ENCODE measurements at places on chromosomes 3 and 15.

DNA sequence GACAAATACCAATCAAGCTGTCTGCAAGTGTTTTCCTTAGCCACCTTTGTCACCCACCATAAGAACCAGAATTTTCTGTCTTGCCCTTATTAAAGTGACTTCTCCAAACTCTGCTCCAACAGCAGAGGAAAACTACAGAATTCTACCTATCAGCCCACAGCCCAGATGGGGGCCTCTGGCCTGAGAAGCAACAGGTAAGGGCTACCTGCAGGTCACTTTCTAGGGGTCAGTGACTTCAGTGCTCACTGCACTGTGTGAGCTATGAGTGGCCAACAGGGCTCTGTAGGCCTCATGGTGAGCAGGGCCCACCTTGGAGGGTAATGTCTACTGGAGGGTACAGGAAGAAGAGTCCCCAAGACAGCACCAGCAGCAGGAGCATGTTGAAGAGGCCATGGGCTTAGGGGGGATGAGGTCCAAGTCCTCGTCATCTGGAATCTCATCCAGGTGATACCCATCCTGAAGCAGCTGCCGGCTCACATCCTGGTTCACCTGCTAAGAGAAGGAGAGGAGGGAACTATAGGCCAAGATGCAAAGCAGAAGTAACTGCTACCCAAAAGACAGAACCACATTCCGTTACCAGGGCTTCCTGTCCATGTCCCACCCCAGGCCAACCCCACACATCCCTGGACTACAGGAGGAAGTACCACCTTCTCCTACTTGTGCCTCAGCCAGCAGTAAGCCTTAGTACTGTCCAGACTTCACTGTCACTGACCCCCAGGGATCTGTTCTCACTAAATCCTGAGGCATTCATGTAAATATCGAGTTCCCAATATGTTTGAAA, 4.2 kb downstream of the FAM219B start:
- DNase-seq = no peak
- no peaks in the 10 kb centered on the region for H3K27me3 ChIP-seq

DNA sequence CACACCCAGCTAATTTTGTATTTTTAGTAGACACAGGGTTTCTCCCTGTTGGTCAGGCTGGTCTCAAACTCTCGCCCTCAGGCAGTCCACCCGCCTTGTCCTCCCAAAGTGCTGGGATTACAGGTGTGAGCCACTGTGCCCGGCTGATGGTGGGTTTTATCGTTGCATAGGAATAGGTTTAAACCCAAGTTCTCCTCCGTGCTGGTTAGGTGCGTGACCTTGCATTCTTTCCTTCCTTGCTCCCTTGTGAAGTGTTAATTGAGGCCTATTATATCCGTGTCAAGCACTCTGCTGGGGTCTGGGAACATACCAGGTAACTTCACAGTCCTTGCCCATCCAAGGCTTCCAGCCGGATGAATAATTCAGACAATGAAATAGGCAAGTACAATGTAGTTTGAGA, 19.3 kb upstream of the ETV5 start:
- no peak overlapping the region for H3K27ac ChIP-seq
- H3K36me3 ChIP-seq = no peaks in the 10 kb centered on the region
- no peak for DNase-seq
- H3K27me3 ChIP-seq = no peaks in the 10 kb centered on the region
- peaks cover 3% of the 10 kb centered on the region for H3K4me1 ChIP-seq
- H3K4me3 ChIP-seq = no peak overlapping the region

GRCh38 chr3:177811112-177811511, 613.8 kb upstream of the TBL1XR1 start:
- H3K27me3 ChIP-seq = no peaks in the 10 kb centered on the region
- no peak for DNase-seq
- H3K4me3 ChIP-seq = no peak overlapping the region
- no peaks in the 10 kb centered on the region for H3K36me3 ChIP-seq

- no peaks in the 10 kb centered on the region for H3K36me3 ChIP-seq
- peak; percentile 57 for DNase-seq
- no peak overlapping the region for H3K27ac ChIP-seq
- H3K4me1 ChIP-seq = no peaks in the 10 kb centered on the region
Measured at GRCh38 chr3:156509189-156510174, 45.4 kb downstream of the SSR3 start.

DNA sequence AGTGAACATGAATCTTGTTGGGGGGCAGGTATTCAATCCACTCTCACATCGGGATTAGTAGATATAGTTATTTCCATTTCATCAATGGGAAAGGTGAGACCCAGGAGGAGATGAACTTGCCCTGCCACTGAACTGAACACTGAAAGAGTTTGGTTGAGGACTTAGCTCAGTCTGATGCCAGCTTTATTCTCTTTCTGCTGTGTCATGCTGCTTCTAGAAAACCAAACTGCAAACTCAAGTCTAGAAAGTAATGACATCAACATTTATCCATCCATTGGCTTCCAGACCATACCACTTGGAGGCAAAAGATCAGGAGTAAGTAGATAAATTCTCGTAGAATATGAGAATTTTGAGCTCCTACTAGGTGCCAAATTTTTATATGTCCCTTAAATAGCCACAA, 288.0 kb upstream of the CTNNB1 start:
- H3K4me3 ChIP-seq = no peak overlapping the region
- peaks cover 7% of the 10 kb centered on the region for H3K4me1 ChIP-seq

DNA sequence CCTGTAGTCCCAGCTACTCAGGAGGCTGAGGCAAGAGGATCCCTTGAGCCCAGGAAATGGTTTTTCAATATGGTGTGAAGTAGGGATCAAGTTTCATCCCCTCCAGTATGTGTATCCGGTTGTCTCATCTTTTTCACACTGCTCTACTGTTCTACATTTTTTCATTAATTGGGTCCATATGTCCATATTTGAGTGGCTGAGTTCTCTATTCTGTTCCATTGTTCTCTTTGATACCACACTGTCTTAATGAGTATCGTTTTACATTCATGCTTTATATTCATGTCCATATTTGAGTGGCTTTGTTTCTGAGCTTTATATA, 81.6 kb upstream of the LRRFIP2 start:
- DNase-seq = no peak
- H3K27ac ChIP-seq = no peak overlapping the region
- H3K27me3 ChIP-seq = no peaks in the 10 kb centered on the region
- H3K4me1 ChIP-seq = no peaks in the 10 kb centered on the region
- peaks cover 3% of the 10 kb centered on the region for H3K36me3 ChIP-seq

DNA sequence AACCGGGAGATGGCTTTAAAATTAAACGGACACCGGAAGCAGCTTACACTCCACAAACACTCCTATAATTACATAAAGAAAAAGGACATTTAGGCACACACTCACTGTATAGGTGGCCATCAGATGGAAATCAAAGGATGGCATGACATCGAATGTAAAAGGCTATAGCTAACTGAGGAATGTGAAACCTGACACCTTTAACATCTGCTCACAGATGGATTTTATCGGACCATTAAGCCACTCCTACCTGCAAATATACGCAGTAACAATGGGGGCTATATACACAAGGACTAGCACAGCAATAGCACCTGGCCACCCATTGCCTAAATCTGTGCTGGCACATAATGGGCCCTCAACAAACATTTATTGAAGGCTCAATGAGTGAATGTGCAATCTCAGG, 14.5 kb upstream of the RBSN start:
- peaks cover 4% of the 10 kb centered on the region for H3K27me3 ChIP-seq
- H3K4me3 ChIP-seq = no peak overlapping the region
- DNase-seq = no peak
- H3K27ac ChIP-seq = no peak overlapping the region
- H3K4me1 ChIP-seq = peaks cover under 1% of the 10 kb centered on the region
- no peaks in the 10 kb centered on the region for H3K36me3 ChIP-seq

DNA sequence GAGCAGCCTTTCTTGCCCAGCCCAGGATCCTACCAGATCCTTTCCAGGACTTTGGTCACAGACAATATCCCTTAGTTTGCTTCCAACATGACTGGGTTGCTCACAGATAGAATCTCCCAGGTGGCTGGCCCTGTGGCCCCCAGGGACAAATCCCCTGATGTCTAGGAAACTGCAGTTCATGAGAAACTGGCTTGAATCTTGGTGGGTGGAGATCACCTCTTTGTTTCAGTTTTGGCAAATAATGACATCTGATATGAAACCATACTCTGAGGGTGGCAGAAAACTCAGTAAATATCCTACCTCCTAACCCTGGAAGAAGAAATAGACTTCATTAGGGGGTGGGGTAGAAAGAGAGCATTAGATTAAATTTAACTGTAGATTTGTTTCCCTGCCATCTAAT, 44.1 kb upstream of the PFN2 start:
- no peak overlapping the region for H3K27ac ChIP-seq
- no peak overlapping the region for H3K4me3 ChIP-seq
- DNase-seq = no peak
- H3K36me3 ChIP-seq = no peaks in the 10 kb centered on the region
- H3K27me3 ChIP-seq = no peaks in the 10 kb centered on the region

DNA sequence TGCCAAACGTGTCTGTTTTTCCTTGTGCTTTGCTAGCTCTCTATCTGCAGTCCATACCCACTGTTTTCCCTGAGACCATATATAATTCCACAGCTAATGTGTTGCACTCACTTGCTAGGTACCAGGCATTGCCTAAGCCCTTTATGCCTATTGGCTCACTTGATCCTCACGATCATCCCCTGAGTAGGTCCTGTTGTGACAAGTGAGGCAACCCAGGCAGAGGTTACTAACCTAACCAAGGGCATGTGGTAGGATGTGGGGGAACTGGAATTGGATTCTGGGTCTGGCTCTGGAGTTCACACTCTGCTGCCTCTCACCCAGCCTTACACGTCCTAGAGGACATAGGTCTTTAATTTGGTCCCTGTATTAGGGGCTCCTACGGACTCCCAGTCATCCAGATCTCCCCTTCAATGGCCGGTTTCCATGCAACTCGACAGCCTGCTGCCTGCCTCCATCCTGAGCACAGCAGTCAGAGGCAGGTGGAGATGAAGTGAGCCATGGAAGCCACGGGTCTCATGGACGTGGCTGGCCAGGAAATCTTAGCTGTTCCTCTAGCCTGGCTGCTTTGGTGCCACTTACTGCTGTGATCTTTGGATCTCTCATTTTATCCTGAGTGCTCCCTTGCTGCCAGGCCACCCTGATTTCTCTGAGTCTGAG, 38.9 kb upstream of the MYZAP start:
- H3K4me1 ChIP-seq = peaks cover 23% of the 10 kb centered on the region
- DNase-seq = no peak
- H3K27ac ChIP-seq = peak overlapping the region; percentile 70
- H3K27me3 ChIP-seq = no peaks in the 10 kb centered on the region
- H3K36me3 ChIP-seq = no peaks in the 10 kb centered on the region
- H3K4me3 ChIP-seq = no peak overlapping the region

DNA sequence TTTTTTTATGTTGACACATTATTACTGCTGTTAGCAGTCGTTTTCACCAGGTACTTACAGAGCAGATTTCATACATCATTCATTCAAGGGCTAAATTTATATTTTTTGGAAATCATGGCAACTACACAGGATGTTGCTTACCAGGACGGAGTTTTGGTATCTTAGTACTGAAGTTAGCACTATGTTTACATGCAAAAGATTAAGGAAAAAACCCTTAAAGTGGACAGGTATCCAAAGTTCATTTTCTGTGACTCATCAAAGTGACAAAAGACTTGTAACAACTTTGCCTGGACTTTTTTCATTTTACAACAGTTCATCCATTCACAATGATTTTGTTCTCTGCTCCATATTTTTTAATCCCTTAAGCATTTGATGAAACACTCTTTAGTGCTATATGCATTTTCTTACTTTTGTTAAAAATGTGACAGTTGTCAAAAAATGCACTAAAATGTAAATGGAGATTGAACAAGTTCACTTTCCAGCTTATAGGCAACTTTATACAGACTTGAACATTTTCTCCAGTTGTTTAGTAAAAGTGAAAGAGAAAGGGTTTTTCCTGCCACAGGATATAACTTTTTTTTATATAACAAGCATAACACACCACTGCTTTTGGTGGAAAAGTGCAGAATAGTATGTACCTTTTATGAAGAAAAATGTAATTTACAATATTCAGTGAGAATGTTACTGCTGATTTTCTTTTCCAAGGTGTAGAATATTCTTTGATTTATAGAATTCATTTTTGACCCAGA, 104.1 kb downstream of the STT3B start:
- H3K27me3 ChIP-seq = no peaks in the 10 kb centered on the region
- DNase-seq = no peak
- H3K4me1 ChIP-seq = no peaks in the 10 kb centered on the region
- no peak overlapping the region for H3K4me3 ChIP-seq
- H3K27ac ChIP-seq = no peak overlapping the region

- no peak overlapping the region for H3K27ac ChIP-seq
- DNase-seq = peak; percentile 46
- peaks cover 18% of the 10 kb centered on the region for H3K36me3 ChIP-seq
- H3K27me3 ChIP-seq = no peaks in the 10 kb centered on the region
Measured at GRCh38 chr3:9036404-9037131, 73.3 kb upstream of the RAD18 start.

DNA sequence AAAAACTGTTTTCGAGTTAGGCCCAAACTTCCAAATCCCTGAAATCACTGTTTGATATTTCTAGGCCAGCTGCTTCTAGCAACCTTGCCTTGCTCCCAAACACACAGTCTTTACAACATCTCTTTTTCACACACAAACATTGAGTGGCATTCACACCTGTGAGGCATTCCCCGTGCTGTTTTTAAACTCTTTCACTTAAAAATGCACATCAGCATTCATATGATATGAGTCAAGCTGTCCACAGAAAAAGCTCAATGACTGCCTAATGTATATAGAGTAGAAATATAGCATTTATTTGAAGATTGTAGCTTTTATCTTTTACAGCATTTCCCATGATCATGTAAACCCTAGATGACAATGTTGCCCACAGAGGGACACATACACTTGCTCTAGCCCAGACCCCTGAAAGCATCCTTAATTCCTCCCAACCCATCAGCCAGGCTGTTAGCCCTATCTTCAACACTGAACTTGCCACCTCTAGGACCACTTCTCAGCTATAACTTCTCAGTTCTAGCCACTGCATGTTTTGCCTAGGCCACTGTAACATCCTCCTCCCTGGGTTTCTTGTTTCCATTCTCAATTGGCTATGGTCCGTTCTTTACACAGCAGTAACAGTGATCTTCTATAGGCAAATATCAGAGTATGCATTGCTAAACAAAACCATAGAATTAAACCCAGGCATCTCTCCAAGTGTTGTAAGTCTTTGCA, 782.6 kb downstream of the DIPK2A start:
- H3K27me3 ChIP-seq = no peaks in the 10 kb centered on the region
- H3K36me3 ChIP-seq = no peaks in the 10 kb centered on the region
- H3K4me3 ChIP-seq = no peak overlapping the region
- DNase-seq = no peak
- H3K4me1 ChIP-seq = no peaks in the 10 kb centered on the region

DNA sequence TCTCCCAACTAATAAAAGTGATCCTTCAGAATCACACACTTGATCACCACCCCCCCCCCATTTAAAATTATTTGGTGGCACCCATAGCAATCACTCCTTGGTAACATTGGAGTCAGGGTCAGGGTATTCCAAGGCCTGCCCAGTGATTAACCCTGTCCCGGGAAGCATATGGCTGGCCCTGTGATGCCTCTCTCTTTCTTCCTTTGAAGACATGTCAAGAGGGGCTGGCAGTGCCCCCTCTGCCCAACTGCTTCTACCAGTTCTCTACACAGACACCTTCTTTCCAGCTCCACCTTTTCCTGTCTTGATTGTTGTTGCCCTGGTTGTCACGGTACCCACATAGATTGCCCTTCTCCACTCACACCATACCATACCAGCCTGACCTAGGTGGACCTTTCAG, 30.9 kb upstream of the MANF start:
- H3K4me3 ChIP-seq = no peak overlapping the region
- no peak for DNase-seq
- H3K4me1 ChIP-seq = peaks cover 7% of the 10 kb centered on the region

GRCh38 chr15:79495775-79496174, 63.6 kb downstream of the MINAR1 start:
- no peak overlapping the region for H3K27ac ChIP-seq
- H3K36me3 ChIP-seq = no peaks in the 10 kb centered on the region
- DNase-seq = no peak
- H3K27me3 ChIP-seq = no peaks in the 10 kb centered on the region

GRCh38 chr3:49388289-49388820, 23.4 kb downstream of the RHOA start:
- H3K4me3 ChIP-seq = no peak overlapping the region
- H3K27ac ChIP-seq = no peak overlapping the region
- H3K36me3 ChIP-seq = peaks cover 4% of the 10 kb centered on the region
- H3K4me1 ChIP-seq = no peaks in the 10 kb centered on the region

All from spinal cord (tissue), 10 donors.